HepG2 (cell line): ENCODE measurements at places on chromosomes 2 and 18. TPM values are rescaled to one million over a fixed set of nuclear protein-coding genes. Genes with fewer than 3 reads are reported as not detected.

Gene CYB5A
- total RNA-seq = 356 and 411 TPM in 2 replicates

DNA sequence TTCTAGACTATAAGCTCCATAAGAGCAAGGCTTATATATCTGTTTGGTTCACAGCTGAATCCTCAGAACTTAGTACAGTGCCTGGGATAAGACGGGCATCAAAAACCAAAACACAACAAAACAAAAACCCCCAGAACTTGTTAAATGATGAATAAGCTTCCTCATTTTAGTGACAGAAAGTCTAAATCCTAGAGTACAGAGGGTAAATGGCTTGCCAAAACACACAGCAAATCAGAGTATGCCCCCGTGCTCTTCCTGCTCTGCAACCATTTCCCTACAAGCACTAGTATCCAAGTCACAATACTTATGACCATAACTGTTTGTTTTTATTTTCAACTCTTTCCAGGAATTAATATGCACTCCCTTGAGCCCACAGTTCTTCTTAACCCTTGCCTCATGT is 10.1 kb downstream of the ZNF521 start:
- H3K4me3 ChIP-seq = no peak overlapping the region
- H3K4me1 ChIP-seq = no peaks in the 10 kb centered on the region
- DNase-seq = no peak
- H3K36me3 ChIP-seq = no peaks in the 10 kb centered on the region
- H3K27ac ChIP-seq = no peak overlapping the region

Gene AGXT
- 30.5 and 41.9 TPM in 2 replicates for total RNA-seq

- H3K4me3 ChIP-seq = peak overlapping the region; percentile 75
- H3K27me3 ChIP-seq = no peaks in the 10 kb centered on the region
- DNase-seq = no peak
- H3K36me3 ChIP-seq = no peaks in the 10 kb centered on the region
- H3K4me1 ChIP-seq = peaks cover 29% of the 10 kb centered on the region
- H3K27ac ChIP-seq = peak overlapping the region; percentile 87
Measured at GRCh38 chr18:51196811-51197660, 445 bp downstream of the MEX3C start.

- peaks cover 85% of the 10 kb centered on the region for H3K4me1 ChIP-seq
- H3K27me3 ChIP-seq = no peaks in the 10 kb centered on the region
- no peak for DNase-seq
- no peak overlapping the region for H3K27ac ChIP-seq
Measured at GRCh38 chr18:62788111-62788510, 72.8 kb downstream of the PHLPP1 start.

Gene ASB18
- not detected in 2 replicates for total RNA-seq

DNA sequence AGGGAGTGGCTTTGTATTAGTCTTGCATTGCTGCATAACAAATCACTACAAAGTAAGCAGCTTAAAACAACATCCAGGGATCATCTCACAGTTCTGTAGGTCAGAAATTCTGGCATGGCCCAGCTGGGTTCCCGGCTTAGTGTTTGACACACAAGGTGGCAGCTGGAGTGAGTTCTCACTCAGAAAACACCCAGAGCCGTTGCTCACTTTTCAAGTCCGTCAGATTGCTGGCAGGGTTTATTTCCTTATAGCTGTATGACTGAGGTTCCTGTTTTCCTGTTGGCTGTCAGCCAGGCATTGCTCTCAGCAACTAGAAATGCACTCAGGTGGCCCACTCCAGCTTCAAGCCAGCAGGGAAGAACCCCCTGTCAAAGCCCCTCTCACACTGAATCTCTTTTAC is 324.1 kb downstream of the CCDC178 start:
- no peaks in the 10 kb centered on the region for H3K4me1 ChIP-seq
- H3K27me3 ChIP-seq = no peaks in the 10 kb centered on the region
- no peak for DNase-seq
- H3K27ac ChIP-seq = no peak overlapping the region

DNA sequence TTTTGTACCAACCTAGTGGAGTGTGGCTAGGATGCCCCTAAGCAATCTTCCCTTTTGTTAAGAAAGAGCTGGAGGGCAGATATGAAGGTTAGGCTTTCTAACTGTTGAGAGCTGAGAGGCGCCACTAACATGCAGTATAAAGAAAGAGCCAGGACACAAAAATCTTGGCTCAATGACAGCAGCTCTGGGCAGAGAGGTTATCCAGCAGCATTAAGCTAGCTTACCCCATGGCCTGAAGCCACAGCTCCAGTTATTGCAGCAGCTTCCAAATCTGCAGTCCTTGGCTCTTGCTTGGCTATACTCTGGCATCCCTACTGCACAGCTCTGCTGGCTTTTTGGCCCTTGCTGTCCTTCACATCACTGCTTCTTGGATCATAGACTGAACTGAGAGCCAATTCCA is 213.4 kb downstream of the GPD2 start:
- no peaks in the 10 kb centered on the region for H3K36me3 ChIP-seq
- no peaks in the 10 kb centered on the region for H3K27me3 ChIP-seq
- H3K4me1 ChIP-seq = no peaks in the 10 kb centered on the region
- no peak overlapping the region for H3K27ac ChIP-seq
- DNase-seq = no peak

DNA sequence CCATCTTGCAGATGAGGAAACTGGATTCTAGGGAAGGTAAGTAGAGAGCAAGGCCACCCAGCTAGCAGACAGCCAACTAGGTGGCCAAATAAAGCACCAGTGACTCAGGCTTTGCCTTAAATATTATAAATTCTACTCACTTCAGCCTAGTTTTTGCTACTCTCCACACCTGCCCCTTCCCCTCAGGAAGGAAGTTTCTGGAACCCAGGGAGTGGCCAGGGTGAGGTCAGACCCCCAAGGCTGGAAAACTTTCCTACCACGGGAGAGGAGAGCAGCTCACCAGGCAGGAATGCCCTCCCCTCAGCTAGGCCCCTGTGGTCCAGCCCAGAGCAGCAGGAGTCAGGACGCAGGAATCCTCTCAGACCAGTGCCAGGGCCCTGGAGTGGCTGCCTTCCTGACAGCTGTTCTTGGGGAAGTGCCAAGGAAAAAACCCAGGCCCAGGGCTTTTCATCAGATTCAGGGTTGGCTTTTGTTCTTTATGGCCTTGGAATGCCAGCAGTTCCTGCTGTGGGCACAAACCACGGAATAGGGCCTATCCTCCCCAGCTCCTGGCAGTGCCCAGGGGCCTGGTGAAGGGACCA is 5.1 kb upstream of the PAX8 start:
- peaks cover 91% of the 10 kb centered on the region for H3K4me1 ChIP-seq
- DNase-seq = peak; percentile 54
- no peaks in the 10 kb centered on the region for H3K36me3 ChIP-seq
- H3K27me3 ChIP-seq = no peaks in the 10 kb centered on the region
- peak overlapping the region; percentile 90 for H3K27ac ChIP-seq

Gene ABCG8
- total RNA-seq = 6.8 and 8.8 TPM in 2 replicates

Gene SERPINB3
- not detected in 2 replicates for total RNA-seq

DNA sequence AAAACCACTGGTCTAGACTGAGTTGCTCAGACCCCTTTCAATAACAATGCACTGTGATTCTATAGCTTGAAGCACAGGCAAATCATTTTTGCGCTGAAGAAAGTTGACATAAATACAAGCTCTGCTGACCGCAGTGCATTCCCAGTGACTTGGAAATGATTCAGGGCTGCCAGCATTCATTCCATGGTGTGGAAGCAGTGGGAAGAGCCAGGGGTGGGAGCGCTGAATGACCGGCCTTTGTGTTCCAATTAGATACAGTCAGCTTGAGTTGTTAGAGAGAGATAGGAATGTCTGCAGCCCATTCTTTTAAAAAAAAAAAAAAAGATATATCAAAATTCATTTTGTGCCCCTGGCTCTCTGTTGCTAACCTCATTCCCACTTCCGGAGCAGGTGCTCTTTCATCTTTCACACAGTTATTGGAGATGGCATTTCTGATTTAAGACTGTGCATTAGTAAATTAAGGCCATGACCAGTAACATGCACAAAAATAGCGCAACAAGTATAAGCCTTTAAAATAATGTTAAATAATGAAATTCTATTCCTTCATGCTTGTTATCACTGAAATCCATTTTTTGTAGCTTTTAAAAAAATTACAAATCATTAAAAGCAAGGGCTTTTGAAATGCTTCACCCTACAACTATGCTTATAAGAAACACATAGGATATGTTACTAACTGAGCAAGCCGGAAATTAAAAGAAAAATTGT is 59.4 kb upstream of the CTLA4 start:
- no peaks in the 10 kb centered on the region for H3K36me3 ChIP-seq
- no peak overlapping the region for H3K4me3 ChIP-seq
- no peaks in the 10 kb centered on the region for H3K27me3 ChIP-seq
- H3K4me1 ChIP-seq = peaks cover 33% of the 10 kb centered on the region
- no peak for DNase-seq
- H3K27ac ChIP-seq = no peak overlapping the region

Gene UGT1A4
- total RNA-seq = not detected in 2 replicates

Gene G6PC2
- total RNA-seq = not detected in 2 replicates

DNA sequence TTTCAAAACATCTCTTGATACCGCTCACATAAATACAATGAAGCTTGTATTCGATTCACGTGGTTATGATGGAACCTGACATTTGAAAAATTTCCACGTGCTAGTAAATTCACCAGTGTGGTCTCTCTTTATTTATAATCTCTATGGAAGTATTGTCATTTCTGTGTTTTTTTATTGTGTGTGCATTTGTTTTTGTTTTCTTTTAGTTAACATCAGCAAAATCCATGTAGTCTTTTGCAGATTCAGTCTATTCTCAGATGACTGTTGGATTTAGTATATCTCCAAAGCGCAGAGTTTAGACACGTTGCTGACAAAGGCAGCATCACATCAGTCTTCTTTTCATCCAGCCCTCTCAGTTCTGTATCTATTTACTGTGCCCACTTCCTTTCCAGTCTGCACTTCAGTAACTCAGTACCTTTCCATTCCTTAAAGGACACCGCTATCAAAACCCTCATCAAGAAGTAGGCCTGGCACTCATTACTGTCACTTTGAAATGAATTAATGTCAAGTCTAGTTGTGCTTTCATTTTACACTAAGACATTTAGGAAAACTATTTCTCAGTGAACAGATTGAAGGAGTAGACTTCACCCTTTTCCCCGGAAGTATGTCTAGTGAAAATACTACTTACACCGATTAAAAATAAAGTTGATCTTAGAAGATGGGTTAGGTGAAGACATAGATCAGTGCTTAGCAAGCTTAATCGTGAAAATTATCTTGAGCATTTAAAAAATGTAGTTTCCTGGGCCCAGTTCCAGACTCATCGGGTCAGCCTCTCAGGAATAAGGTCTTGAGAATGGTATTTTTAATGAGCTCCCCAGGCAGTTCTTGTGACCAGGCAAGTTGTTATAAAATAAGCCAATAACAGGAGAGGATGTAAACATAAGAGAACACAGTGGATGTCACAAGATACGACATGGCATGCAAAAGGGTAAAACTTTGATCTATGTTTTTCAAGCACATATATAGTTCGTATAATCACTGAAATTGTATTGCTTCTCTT is 506.8 kb upstream of the ZEB2 start:
- no peaks in the 10 kb centered on the region for H3K4me1 ChIP-seq
- H3K36me3 ChIP-seq = no peaks in the 10 kb centered on the region
- no peak overlapping the region for H3K4me3 ChIP-seq
- no peaks in the 10 kb centered on the region for H3K27me3 ChIP-seq

- H3K27ac ChIP-seq = no peak overlapping the region
- H3K4me1 ChIP-seq = peaks cover 60% of the 10 kb centered on the region
- H3K36me3 ChIP-seq = peaks cover 54% of the 10 kb centered on the region
- no peak for DNase-seq
- H3K27me3 ChIP-seq = no peaks in the 10 kb centered on the region
Measured at GRCh38 chr2:64003239-64003638, 16.0 kb downstream of the VPS54 start.

Gene SERPINB12
- not detected in 2 replicates for total RNA-seq

Gene SCYGR4
- not detected in 2 replicates for total RNA-seq

DNA sequence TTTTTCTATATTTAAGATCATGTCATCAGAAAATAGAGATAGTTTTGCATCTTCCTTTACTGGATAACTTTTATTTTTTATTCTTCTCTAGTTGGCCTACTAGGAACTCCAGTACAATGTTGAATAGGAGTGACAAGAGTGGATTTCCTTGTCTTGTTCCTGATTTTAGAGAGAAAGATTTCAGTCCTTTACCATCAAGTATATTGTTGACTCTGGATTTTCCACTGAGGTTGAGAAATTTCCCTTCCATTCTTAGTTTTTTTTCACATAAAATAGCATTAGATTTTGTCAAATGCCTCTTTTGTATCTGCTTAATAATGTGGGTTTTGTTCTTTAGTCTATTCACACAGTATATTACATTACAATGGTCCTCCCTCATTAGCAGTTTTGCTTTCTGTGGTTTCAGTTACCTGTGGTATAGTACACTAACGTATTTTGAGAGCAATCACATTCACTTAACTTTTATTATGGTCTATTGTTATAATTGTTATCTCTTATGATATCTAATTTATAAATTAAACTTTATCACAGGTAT is 105.5 kb downstream of the THADA start:
- H3K4me1 ChIP-seq = no peaks in the 10 kb centered on the region
- H3K27me3 ChIP-seq = no peaks in the 10 kb centered on the region
- no peak overlapping the region for H3K27ac ChIP-seq
- DNase-seq = no peak
- H3K4me3 ChIP-seq = no peak overlapping the region

- H3K4me1 ChIP-seq = peaks cover 17% of the 10 kb centered on the region
- no peak overlapping the region for H3K27ac ChIP-seq
- 0 out of 3 replicates have a peak, but pooled peaks cover 5% of the 10 kb centered on the region for H3K27me3 ChIP-seq
- H3K36me3 ChIP-seq = no peaks in the 10 kb centered on the region
- no peak overlapping the region for H3K4me3 ChIP-seq
Measured at GRCh38 chr18:22223254-22223964, 54.0 kb downstream of the GATA6 start.

- H3K27me3 ChIP-seq = peaks cover 17% of the 10 kb centered on the region
- no peak overlapping the region for H3K4me3 ChIP-seq
- no peak for DNase-seq
- H3K27ac ChIP-seq = no peak overlapping the region
- H3K4me1 ChIP-seq = 0 out of 2 replicates have a peak, but pooled peaks cover 5% of the 10 kb centered on the region
- H3K36me3 ChIP-seq = no peaks in the 10 kb centered on the region
Measured at GRCh38 chr2:26670931-26671460, 21.5 kb upstream of the KCNK3 start.

GRCh38 chr2:54459037-54459441 is 2.9 kb downstream of the SPTBN1 start:
- no peak for DNase-seq
- H3K27me3 ChIP-seq = no peaks in the 10 kb centered on the region; the same call in 2 of the 3 replicates
- H3K4me1 ChIP-seq = peaks cover 58% of the 10 kb centered on the region
- no peak overlapping the region for H3K27ac ChIP-seq
- peak overlapping the region; percentile 93 for H3K4me3 ChIP-seq

DNA sequence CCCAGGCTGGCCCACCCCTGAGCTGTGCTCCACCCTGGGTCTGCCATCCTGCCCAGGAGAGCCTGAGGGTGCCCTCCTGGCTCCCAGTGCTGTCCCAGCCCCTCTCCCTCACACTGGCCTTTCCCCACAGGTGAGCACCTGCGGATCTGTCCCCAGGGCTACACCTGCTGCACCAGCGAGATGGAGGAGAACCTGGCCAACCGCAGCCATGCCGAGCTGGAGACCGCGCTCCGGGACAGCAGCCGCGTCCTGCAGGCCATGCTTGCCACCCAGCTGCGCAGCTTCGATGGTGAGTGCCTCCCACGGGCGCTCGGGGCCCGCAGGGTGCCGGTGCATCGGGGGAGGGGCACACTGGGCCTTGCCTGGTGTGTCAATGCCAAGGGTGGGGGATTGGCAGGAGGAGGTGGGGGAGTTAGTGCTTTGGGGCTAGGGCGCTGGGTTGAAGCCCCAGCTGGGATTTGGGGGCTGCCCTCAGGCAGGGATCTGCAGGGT is 23.5 kb downstream of the GPC1 start:
- H3K4me3 ChIP-seq = no peak overlapping the region
- no peaks in the 10 kb centered on the region for H3K36me3 ChIP-seq
- H3K4me1 ChIP-seq = peaks cover 58% of the 10 kb centered on the region
- H3K27ac ChIP-seq = no peak overlapping the region
- no peak for DNase-seq

GRCh38 chr2:48845684-48846083 is 90.2 kb upstream of the LHCGR start:
- H3K27ac ChIP-seq = no peak overlapping the region
- no peaks in the 10 kb centered on the region for H3K4me1 ChIP-seq
- H3K4me3 ChIP-seq = no peak overlapping the region
- no peaks in the 10 kb centered on the region for H3K27me3 ChIP-seq
- H3K36me3 ChIP-seq = no peaks in the 10 kb centered on the region
